Psoas muscle (tissue), 8 donors: ENCODE measurements at places on chromosomes 1 and 21. TPM values are rescaled to one million over a fixed set of nuclear protein-coding genes. Genes with fewer than 3 reads are reported as not detected.

DNA sequence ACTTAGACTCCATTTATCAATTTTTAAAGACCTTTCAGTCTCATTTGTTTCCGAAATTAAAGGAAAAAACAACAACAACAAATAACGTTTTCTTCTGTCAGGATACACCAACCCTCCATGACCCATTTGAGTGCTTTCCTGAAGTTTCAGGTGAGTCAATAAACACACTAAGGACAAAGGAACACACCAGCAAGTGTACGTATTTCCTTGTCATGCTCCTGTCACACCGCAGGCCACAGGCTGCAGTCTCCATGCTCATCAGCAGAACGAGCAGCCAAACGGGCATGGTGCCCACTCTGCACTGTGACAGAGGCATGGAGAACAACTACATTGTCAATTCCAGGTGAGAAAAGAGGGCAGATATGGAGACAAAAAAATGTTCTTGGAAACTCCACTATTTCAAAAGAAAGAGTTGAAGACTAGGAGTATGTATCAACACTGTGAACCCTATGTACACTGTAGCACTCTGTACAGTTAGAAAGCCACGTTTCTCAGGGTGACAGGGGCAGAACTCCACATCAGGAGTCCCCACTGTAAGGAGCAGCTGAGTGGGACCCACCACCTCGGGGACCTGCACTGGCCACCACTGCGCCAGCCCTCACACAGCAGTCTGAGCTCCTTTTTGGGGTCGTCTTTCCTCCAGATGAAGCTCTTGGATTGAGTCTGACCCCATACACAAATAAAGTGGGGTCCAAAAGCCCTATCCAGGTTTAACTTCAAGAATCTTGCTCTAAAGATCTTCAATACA, 2.6 kb downstream of the PTTG1IP start:
- peak; percentile 87 for DNase-seq

DNA sequence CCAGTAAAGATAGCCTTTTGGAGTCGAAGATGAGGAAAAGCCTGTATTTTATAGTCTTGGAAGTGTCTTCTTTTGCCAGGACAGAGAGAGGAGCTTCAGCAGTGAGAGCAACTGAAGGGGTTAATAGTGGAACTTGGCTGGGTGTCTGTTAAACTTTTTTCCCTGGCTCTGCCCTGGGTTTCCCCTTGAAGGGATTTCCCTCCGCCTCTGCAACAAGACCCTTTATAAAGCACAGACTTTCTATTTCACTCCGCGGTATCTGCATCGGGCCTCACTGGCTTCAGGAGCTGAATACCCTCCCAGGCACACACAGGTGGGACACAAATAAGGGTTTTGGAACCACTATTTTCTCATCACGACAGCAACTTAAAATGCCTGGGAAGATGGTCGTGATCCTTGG, at the start of gene VCAM1:
Gene VCAM1 (plus strand): TSS at position 253 of the 400 bp plus-strand sequence. CDS start 119 bp downstream, at position 372.
- DNase-seq, result no peak

DNA sequence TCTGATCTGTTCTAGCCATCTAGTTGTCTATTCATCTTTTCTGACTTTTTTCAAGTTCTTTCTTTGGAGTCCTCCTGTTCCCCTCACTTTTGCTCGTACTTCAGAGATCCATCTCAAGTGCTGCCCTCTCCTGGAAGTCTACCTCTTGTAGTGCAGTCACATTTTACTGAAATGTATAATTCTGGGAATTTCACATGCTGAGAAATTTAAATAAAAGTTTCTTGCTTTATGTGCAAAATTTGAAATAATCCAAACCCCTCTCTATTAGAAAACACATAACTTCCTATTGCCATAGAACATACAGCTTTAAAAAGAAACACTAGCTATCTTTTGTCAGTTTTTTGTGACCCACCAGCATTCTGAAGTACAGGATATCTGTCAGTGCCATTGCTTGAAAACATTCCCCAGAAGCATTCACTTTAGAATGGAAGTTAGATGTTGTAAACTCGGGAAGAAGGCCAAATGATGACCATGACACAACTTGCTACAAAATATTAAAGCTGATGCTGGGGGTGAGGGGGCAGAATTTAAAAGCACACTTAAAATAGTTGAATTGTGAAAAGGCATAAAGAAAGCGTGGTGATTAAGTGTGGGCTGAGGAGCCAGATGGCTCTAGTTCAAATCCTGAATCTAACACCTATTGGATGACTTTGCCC, 22.0 kb downstream of the RLF start:
- no peak for DNase-seq

MNDA gene
- polyA plus RNA-seq, result 0.47 TPM

FOXD3 gene
- 0.24 TPM for polyA plus RNA-seq
